ENCODE measurements at places on chromosomes 4 and X.

- no peak for DNase-seq
Observed at GRCh38 chrX:64097891-64098290, 107.6 kb downstream of the AMER1 start.

GRCh38 chrX:30819080-30819479, 70.0 kb downstream of the TAB3 start:
- DNase-seq = no peak

GRCh38 chr4:2051086-2051485, 8.0 kb upstream of the NAT8L start:
- no peak for DNase-seq

DNA sequence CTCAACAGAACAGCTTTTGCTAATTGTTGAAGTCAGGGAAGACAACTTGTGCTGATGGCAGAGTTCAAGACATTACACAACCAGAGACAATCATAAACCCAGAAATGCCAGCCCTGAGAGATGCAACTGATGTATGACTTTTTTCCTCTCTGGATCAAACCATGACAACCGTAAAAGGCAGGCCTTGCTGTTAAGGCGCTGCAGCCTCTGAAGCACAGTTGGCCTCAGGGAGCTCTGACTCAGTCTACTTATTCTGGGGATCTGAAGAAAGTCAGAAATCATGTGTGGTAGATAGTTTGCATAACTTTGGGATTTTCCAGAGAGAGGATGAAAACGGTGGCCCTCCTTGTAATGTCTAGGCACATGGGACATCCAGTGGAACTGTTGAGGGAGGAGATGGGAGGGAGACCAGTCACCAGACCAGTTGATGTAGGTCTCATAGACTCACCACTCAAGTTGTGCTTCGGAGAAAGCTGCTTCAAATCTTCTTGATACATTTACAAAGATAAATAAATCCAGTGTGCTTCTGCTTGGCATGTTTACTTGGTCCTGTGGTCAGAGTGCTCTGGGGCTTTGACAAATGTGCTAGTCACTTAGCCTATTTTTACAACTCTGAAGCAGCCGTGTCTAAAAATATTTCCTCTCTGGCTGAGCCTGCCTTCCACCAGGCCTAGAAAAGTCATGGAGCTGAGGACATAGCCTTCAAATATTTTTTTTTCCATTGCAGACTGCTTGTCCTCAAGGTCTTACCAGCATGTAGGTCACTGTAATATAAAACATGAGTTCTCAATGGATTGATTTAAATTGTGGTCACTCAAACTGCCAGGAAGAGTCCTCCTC, 7.5 kb downstream of the HADH start:
- no peak for DNase-seq

GRCh38 chr4:143225167-143225566, 40.5 kb downstream of the USP38 start:
- no peak for DNase-seq

DNA sequence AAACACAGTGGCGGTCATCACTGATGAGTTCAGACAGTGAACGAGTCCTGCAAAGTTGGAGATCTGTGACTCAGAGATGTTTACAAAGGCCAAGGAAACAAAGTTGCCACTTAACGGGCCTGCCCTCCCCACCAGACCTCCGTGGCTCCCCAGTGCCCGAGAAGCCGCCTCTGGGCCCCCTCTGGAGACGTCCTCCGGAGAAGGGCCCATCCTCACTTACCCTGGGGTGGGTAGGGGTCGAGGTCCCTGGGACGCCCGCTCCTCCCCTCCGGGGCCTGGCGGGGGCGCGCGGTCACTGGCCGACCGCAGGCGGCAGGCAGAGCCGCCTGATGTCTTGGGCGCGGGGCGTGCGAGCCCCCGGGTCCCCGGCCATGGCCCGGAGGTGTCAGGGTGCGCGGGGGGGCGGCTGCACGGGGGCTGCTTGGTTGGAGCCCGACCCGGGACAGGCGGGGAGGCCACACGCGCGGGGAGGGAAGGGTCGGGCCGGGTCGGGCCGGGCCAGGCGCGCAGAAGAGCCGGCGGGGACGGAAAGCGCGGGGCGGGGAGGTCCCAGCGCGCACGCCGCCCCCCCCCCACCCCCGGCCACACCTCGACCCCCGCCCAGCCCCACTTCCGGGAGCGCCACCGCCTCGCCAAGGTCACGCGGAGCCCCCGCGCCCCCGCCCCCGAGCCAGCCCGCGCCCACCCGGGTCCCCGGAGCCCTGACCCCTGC, 529 bp downstream of the DHRSX start:
- no peak for DNase-seq

DNA sequence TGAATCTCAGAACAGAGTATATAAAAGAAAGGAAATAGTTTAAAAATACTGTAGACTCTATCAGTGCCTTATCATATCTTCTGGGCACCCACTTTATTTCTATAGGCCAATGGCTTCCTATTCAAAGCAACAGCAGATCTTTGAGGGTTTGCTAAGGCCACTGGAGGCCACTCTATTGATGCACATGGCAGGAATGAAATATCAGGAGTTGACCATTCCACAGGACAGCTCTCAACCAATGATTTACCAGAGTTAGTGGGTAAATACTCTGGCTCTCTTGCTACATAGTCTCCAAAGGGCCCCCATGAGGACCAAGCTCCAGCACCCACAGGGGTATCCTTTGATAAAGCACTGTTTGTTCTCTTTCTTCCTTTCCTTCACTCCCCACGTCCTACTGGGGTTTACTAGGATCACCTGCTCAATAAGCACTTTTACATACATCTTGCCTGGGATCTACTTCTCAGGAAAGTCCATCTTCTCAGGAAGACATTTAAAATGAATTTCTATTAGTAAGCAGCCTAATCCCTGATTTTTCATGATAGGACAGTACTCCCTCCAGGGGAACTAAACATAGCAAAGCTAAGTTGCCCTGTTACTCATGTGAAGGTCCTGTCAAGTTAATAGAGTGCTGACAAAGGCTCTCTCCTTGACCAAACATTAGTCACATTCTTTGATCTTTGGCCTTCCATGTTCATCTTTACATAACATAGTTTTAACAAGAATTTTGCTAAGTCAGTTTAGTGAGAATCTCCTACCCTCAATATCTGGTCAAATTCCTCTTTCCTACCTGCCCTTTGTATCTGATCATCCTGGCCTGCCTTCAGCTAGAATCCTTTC, 459.7 kb downstream of the GRXCR1 start:
- no peak for DNase-seq

- no peak for DNase-seq
Observed at GRCh38 chr4:168646001-168646768, 149.3 kb downstream of the PALLD start.

DNA sequence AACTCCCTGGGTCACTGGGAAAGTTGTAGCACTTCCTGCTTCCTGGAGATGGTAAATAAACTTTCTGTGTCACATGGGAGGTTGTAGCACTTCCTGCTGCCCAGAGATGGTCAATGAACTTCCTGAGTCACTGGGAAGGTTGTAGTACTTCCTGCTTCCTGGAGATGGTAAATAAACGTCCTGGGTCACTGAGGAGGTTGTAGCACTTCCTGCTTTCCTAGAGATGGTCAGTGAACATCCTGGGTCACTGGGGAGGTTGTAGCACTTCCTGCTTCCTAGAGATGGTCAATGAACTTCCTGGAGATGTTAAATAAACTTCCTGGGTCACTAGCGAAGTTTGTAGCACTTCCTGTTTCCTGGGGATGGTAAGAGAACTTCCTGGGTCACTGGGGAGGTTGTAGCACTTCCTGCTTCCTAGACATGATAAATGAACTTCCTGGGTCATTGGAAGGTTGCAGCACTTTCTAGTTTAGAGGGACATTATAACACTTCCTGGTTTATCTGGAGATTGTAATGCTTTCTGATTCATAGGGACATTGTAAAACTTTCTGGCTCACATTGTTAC, 62.3 kb upstream of the CD99 start:
- no peak for DNase-seq

- DNase-seq = no peak
Observed at GRCh38 chr4:186900232-186900900, 176.7 kb upstream of the FAT1 start.

GRCh38 chrX:8657883-8658282, 74.1 kb downstream of the ANOS1 start:
- DNase-seq = no peak

- no peak for DNase-seq
Observed at GRCh38 chr4:174538123-174538875, 16.0 kb upstream of the HPGD start.

- DNase-seq = no peak
Observed at GRCh38 chrX:12390301-12390700, 252.0 kb downstream of the FRMPD4 start.

- DNase-seq = no peak
Observed at GRCh38 chr4:23993373-23993772, 103.5 kb upstream of the PPARGC1A start.

DNA sequence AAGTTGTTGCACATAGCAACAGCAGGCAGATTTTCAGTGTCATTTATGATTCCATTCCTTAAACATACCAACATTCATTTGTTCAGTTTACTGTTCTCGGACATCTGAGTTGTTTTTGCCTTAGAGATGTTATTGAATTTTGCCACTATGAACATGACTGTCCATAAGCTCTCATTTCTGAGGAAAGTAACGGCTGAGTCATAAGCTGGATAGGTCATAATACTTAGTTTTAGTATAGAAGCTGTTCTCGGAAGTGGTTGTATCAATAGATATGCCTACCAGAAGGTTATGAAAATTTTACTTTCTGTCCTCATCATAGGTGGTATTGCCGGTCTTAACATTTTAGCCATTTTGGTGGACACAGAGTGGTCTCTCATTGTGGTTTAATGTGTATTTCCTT, 157.1 kb upstream of the CLNK start:
- DNase-seq = no peak

DNA sequence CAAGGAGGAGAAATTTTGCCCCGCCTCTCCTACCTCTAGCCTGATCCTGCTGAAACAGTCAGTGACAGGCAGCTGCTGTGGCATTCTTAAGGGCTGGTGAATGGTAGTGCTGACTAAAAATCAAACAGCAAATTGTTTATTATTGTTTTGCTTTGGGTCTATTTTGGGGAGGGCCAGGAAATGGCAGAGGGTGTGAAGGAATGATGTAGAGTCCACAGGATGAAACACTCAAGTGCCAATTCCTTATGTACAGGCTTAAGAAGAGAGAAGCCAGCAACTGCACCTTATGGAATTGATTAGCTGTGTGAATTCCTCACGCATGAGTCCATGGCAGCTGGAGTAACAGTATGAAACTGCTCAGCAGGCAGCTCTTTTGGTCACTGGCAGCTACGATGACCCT, 39.7 kb downstream of the VEGFC start:
- no peak for DNase-seq

- no peak for DNase-seq
Observed at GRCh38 chr4:27861381-27861787, 1000.7 kb downstream of the STIM2 start.

DNA sequence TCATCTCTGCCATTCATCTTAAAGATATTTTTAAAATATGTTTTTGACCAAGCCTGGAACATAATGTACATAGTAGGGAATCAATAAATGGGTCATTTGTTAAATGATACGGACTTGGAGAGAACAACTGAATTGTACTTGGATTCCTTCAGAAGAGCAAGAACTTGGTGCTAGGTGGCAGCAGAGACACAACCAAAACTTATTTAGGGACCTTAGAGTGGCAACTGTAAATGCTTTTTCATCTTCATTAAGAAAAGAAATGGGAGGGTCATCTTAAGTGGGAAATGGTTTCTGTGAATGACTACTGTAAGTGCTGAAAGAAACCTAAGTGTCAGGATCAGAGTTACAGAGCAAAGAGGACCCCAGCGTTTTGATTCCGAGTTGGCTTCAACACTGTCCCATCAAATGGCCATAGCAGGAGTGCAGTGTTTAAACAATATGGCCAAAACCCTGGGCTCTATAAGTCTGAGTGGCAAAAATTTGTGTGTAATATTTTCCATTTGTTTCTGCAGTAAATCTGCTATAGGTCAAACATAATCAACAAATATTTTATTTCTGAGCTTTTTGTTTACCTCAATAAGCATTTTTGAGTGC, 213.6 kb downstream of the PALLD start:
- no peak for DNase-seq

DNA sequence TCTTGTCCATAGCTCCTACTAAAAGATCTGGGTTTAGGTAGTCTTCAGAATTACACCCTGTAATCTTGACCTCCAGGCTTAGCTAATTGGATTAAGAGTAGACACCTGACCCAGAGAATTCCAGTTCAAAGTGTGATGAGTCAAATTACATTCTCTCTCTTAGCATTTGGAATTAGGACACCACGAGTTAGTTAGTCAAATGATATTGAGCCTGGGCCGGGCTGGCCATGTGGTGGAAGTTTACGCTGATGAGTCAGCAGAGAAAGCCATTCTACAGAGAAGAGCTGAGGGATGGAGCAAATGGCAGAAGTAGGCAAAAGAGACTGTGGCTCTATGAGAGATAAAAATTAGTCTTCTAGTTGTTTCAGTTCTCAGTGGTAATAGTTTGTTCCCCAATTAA, 31.1 kb downstream of the CEP44 start:
- no peak for DNase-seq

DNA sequence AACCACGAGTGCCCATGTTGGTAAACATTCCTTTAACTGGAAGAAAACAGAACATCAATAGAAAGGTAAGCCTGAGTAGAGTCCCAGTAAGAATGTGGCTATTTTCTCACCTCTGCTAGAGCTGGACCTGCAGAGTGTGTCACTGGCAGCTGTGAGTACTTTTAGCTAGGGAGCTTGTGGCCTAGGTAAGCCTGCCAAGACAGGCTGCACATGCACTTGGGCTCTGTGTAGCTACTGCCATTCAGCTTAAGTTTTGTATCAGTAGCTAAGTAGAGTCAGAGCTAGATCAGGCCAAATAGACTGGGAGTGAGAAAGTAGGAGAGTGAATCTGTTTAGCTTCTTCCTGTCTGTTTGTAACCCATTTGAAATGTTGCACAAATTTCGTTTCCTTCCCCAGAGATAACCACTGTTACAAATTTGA, 35.3 kb downstream of the RBPJ start:
- DNase-seq = no peak

DNA sequence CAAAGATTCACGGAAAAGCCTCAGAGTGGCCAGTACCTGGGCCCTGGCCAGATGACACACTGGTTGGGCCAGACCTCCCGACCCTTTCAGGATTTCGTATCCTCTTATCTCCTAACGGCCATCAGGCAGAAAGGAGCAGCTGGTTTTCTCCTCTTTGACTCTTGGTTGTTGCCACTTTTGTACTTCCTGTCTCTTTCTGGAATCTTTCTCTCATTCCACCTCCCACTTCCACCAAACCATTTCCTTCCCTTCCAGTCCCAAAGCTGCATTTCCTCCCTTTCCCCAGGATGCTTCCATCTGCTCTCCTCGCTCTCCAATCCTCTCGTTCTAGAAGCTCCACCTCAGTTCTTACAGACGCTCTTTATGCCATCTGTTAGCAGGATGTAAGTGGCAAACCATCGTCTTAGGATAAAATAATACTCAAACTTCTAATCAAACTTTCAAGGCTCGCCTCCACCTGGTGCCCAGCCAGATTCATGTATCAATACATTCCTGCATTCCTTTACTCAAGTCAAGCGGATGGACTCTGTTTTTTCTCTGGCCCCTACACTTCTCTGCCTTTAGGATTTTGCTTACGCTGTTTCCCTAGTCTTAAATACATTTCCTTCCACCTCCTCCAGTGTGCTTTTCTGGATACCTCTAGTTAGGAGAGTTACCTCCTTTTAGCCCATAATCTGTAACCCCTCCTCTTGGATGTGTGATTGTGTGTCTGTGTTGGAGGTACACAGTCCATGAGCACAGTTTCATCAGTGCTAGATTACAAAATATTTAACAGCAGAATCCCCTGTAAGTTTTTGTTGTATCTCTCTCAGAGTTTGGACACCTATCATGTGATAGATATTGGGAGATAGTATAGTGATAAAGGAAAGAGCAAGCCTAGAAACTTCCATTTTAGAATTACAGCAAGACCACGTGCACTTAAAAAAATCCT, 70.4 kb downstream of the LDB2 start:
- DNase-seq = no peak

- no peak for DNase-seq
Observed at GRCh38 chr4:70772929-70773555, 51.3 kb downstream of the RUFY3 start.

All from omental fat pad (tissue), 4 donors.